ENCODE measurements at places on chromosomes 5 and 9. TPM values are rescaled to one million over a fixed set of nuclear protein-coding genes. Genes with fewer than 3 reads are reported as not detected.

CXCL14 gene
- 9.3 TPM for total RNA-seq

PTGS1 gene
- total RNA-seq = 0.49 TPM

GRIA1 gene
- 184 TPM for total RNA-seq

DMGDH gene
- total RNA-seq = 2.0 TPM

ISOC1 gene
- 17.7 TPM for total RNA-seq

PCDHGC3 gene
- 45.7 TPM for total RNA-seq

PCDH1 gene
- 49.2 TPM for total RNA-seq

FAM169A gene
- total RNA-seq = 55.1 TPM

GFI1B gene
- under 0.01 TPM for total RNA-seq

CCDC192 gene
- total RNA-seq = 0.25 TPM

IL4 gene
- not detected for total RNA-seq

CNTLN gene
- 13.5 TPM for total RNA-seq

ST8SIA4 gene
- 38.8 TPM for total RNA-seq

EPB41L4A gene
- total RNA-seq = 15.0 TPM

ALDH1A1 gene
- total RNA-seq = 0.98 TPM

UGT3A2 gene
- total RNA-seq = not detected

TXNDC15 gene
- 74.5 TPM for total RNA-seq

POLR3G gene
- 2.5 TPM for total RNA-seq

GGTA1 gene
- total RNA-seq = 1.7 TPM

OR2Y1 gene
- total RNA-seq = not detected

LEAP2 gene
- total RNA-seq = 0.74 TPM

GOLGA1 gene
- 15.7 TPM for total RNA-seq

FANCC gene
- 9.3 TPM for total RNA-seq

CARD9 gene
- under 0.01 TPM for total RNA-seq

CARD6 gene
- total RNA-seq = 0.74 TPM

UHRF2 gene
- 66.9 TPM for total RNA-seq

PRRT1B gene
- total RNA-seq = not detected

HMHB1 gene
- not detected for total RNA-seq

SHISAL2B gene
- 0.49 TPM for total RNA-seq

C9orf50 gene
- total RNA-seq = not detected

TMEM252 gene
- total RNA-seq = not detected

WNK2 gene
- 30.7 TPM for total RNA-seq

CSF1R gene
- total RNA-seq = 6.4 TPM

CTXN3 gene
- total RNA-seq = 3.2 TPM

BTNL3 gene
- total RNA-seq = not detected

SPINK4 gene
- not detected for total RNA-seq

IL3 gene
- not detected for total RNA-seq

TMEM174 gene
- not detected for total RNA-seq

OGN gene
- 22.9 TPM for total RNA-seq

LAMC3 gene
- 2.7 TPM for total RNA-seq

FOXE1 gene
- total RNA-seq = not detected

DAB2IP gene
- 16.5 TPM for total RNA-seq

ZNF366 gene
- 1.5 TPM for total RNA-seq

MARVELD2 gene
- total RNA-seq = 0.98 TPM

SAPCD2 gene
- 1.5 TPM for total RNA-seq

CYLC2 gene
- total RNA-seq = not detected

CER1 gene
- not detected for total RNA-seq

FAM200C gene
- total RNA-seq = 21.1 TPM

TRIM41 gene
- total RNA-seq = 10.3 TPM

EQTN gene
- 1.2 TPM for total RNA-seq

ZCCHC9 gene
- total RNA-seq = 5.9 TPM
